ENCODE measurements at places on chromosomes 4 and X.

DNA sequence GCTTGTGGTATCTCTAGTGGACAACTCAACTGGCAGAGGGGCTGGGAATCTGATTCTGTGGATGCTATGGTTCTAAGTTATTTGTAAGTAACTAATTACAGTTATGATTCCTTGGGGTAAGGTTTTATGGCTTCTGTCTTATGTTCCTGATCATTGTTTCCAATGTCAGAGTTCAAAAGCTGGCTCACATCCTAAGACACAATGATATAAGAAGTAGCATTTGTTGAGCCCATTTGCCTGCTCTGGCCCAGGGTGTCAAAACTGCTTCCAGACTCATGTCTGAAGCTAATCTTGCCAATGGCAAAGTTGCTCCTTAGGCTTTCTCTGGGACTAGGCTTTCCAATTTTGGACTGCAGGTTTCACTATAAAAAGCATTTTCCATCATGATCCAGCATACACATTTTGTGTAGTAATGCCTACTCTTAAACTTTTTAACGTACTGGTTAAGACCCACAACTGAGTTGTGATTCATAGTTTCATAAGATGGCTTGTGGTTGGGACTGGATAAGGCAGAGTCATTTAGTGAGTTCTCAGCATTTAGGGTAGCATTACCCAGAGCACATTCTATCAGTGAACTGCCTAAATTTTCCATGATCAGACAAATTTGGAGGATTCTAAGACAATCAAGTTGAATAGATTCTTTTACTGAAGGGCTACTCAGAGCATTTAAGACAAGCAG, 50.0 kb downstream of the CCNI start:
- DNase-seq = no peak

DNA sequence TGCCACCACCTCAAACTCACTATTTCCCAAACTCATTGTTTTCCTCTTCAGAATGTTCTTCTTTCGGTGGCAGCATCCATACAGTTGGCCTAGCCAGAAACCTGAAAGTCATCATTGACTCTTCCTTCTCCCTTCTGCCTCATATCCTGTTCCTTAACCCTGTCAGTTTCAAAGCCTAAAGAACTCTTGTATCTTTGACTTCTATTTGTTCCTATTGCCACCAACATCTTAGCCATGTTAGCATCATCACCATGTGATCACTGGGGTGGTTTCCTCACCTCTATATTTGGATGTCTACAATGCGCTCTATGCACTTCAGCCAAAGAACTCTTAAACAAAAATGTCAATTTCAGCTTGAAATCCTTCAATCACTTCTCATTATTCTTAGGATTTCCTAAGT, 29.0 kb downstream of the DDX60L start:
- DNase-seq = no peak

- DNase-seq = peak; percentile 90
Observed at GRCh38 chr4:26320538-26321372, at the start of gene RBPJ. Gene RBPJ, plus strand, starts transcription at chr4:26321014. Its CDS starts 15 bp downstream, at chr4:26321029.

GRCh38 chrX:1536712-1537030, 314 bp downstream of the P2RY8 start:
- no peak for DNase-seq

- no peak for DNase-seq
Observed at GRCh38 chr4:15536552-15537499, 67.1 kb downstream of the CC2D2A start.

DNA sequence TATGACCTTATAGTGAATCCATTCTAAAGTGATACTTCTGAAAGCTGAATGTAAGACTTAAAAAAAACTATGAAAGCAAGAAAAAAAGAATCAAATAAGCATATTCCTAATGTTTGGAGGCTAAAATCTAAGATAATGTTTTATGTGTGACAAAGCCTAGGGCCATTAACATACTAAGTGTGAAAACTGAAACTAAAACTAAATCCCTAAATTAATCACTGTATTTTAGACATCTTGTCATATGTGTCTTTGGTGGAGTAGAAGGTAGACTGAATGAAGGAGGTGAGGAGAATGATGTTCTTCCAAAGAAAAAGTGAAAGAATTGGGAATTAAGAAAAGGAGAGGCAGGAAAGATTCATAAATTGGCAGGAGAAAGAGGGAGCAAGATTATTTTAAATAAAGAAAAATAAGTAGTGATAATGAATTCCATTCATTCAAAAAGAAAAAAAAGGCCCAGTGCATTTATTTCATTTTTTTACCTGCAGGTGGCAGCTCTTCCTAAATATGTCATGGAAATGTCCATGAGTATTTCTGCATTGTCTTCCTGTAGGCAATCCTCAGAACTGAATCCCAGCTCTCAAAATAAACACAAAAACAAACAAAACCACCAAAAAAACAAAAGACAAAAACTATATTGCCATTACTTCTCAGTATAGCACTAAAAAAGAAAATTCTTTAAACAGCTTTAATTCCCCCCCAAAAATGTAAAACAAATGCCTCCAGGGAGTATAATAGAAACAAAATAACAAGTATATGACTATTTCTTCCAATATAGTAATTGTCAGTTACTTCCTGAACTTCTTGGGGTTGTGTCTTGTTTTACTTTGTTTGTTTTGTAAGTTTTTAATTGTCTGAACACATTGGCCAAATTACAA, 17.0 kb upstream of the AP1AR start:
- DNase-seq = peak; percentile 47

DNA sequence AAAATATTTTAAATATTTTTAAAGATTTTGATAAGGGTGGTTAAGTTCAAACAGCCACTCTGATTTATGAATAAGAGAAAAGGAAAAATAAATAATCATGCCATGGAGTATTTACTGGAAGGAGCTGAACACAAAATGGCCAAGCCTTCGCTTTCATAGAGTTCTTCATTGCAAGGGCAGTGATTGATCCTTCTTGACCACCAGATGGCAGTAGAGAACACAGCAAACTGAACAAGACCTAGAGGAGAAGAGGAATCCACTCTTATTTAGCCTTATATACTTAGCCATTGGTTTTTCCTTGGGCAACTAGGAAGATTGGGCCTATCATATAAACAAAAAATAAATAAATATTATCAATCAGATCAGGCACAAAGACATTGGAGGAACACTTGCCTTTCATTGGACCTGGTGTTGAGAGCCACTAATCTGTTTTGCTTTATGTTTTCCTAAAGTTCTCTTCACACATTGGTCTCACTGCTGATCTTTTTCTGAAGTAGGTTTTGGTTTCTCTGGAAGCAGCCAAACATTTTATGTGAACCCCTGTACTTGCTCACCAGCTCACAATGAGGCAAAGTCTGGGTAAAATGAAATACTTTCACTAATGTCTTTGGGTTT, 58.1 kb upstream of the PARM1 start:
- peak; percentile 53 for DNase-seq

- DNase-seq = no peak
Observed at GRCh38 chr4:156294577-156294976, 340.9 kb upstream of the CTSO start.

DNA sequence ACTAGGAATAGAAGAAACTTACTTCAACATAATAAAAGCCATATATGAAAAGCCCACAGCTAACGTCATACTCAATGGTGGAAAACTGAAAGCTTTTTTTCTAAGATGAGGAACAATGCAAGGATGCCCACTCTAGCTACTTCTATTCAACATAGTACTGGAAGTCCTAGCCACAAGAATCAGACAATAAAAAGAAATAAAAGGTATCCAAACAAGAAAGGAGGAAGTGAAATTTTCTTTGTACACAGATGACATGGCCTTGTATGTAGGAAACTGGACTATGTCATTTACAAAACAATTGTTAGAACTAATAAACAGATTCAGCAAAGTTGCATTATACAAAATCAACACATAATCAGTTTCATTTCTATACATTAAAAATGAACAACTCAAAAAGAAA, 25.5 kb upstream of the NXT2 start:
- no peak for DNase-seq

DNA sequence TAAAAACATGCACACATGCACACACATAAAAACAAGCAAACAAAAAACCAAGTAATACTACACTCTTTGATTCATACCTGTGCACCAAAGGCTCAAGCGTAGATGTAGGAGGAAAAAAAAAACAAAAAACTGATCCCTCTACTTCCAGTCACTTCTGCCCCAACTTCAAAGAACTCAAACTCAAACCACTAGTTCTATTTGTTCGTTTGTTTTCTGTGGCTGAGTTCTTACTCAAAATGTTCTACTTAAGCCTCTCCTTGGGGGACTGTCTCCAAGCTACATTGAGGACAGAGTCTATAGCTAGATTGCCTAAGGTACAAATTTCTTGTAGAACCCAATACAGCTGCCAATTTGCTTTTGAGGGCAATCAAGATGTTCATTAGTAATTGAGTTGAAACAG, 171.0 kb upstream of the ATOH1 start:
- no peak for DNase-seq

DNA sequence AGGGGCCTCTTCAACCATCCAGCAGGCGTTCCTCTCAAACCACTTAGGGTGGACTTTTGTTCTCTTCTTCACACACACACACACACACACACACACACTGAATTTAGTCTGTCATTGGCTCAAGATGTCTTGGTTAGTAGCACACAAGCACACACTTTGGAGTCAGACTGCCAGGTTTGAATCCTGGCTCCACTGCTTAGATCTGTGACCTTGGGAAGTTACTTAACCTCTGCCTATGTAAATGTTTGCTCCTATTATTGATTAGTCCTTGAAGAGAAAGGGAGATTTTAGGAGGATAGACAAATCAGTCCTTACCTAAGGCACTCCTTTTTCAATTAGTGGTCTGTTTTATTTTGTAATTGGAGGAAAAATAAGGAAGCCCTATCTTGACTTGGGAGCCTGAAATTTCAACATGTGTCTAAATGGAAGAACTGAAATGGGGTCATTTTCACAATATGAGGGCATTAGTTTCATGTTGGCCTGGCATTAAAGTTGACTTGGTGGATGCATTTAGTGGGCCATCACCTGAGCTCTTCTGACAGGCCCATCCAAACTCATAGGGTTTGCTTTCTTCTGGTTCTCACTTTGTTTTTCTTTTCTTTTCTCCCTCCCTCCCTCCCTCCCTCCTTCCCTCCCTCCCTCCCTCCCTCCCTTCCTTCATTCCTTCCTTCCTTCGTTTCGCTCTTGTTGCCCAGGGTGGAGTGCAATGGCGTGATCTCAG, 13.3 kb upstream of the TMEM131L start:
- DNase-seq = no peak

DNA sequence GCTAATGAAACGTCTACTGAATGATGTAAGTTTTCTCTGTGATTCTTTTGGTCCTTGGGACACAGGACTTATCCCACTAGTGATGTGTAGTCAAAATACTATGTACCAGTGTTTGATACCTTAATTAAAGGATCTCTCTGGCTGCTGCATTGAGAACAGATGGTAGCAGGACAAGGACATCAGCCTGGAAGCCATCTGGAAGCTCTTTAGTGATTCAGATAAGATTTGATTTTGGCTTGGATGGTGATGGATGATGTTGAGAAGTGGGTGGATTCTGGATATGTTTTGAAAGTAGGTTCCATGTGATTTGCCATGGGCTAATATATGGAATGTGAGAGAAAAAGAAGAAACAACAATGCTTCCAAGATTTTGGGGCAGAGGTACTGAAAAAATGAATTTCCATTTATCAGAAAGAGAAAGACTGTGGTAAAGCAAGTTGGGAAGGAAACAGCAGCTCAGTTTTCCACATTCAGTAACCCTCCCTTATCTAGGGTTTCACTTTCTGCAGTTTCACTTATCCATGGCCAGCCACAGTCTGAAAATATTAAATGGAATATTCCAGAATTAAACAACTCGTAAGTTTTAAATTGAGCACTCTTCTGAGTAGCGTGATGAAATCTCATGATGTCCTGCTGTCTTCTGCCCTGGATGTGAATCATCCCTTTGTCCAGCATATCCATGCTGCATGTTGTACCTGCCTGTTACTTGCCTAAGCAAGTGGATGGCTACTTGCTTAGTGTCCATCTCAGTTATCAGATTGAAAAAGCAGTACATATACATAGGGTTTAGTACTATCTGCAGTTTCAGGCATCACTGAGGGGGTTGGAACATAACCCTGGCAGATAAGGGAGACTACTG, 15.6 kb downstream of the CD38 start:
- no peak for DNase-seq

GRCh38 chr4:80452768-80453167, 117.2 kb downstream of the CFAP299 start:
- no peak for DNase-seq

DNA sequence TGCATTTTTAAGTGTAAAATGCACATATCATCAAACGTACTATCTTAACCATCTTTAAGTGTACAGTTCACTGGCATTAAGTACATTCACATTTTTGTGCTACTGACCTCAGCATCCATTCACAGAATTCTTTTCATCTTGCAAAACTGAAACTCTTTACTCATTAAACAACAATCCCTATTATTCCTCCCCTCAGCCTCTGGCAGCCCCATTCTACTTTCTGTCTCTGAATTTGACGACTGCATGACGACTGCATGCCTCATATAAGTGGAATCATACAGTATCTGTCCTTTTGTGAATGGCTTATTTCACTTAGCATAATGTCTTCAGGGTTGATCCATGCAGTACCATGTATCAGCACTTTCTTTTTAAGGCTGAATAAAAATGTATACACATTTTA, 38.7 kb downstream of the CNKSR2 start:
- DNase-seq = no peak

DNA sequence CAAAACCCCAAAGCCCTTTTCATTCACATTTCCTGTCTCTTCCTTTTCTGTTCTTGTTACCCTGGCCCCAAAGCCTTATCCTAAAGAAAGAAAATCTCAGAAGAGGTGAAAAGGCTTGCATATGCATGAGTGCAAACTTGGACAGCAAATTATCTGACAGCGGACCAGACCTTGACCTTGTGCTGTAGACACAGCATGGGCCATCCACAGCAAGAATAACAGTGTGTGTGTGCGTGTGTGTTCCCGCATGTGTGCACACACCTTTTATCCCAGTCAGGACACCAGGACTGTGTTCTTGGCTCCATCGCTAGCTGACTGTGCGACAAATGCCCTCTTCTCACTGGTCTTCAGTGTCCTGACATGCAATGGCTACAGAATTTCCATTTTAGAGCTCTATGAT, 35.3 kb downstream of the ZBTB49 start:
- no peak for DNase-seq

DNA sequence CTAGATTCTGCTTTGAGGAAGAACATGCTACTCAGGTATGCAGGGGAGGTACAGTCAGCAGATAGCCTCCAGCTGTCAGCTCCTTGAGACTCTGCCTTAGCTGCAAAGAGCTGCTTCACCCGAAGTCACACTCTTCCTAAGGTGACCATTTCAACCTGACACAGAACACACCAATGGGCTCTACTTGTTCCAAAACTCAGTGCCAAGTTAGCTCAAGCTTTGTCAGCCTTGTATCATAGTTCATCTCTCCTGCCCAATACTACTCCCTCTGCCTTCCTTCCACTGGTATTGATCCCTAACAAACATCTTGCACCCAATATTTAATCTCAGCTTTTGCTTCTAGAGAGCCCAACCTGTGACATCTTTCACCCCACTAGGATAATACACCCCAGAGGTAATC, 7.8 kb upstream of the SMARCA1 start:
- DNase-seq = no peak

GRCh38 chr4:76179398-76180318, 31.5 kb upstream of the NUP54 start:
- peak; percentile 80 for DNase-seq
